T-helper 2 cell treated with Interferon-gamma antibody and Interleukin-4, amounts not matched to agents 5 μg/mL and 100 μg/mL, for 36 hours (primary cell): ENCODE measurements at places on chromosomes 7 and 10.

- H3K4me1 ChIP-seq: no peaks in the 10 kb centered on the region
- no peak overlapping the region for H3K4me3 ChIP-seq
- no peaks in the 10 kb centered on the region for H3K36me3 ChIP-seq
- H3K27ac ChIP-seq: no peak overlapping the region
- H3K27me3 ChIP-seq: no peaks in the 10 kb centered on the region
Observed at GRCh38 chr10:68301790-68302502, 29.9 kb upstream of the HNRNPH3 start.

- H3K36me3 ChIP-seq: peaks cover 12% of the 10 kb centered on the region
- peaks cover 48% of the 10 kb centered on the region for H3K4me1 ChIP-seq
- no peaks in the 10 kb centered on the region for H3K27me3 ChIP-seq
- DNase-seq: peak; percentile 72
Observed at GRCh38 chr10:6347391-6347951, 144.7 kb downstream of the PFKFB3 start.

DNA sequence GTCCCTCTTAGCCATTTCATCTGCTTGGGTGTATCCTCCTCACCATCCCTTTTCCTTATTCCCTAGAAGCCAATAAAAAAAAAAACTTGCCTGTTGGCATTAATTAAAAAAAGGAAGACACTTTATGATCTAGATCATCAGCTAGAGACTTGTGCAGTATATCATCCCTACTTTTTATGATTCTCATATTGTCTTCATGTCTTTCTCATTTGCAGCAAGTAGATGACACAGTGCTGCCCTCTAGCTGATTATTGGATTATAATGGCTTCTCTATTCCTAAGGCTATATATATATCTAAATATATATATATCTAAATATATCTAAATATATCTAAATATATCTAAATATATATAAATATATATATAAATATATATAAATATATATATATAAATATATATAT, 272.4 kb upstream of the LRGUK start:
- no peaks in the 10 kb centered on the region for H3K27me3 ChIP-seq
- DNase-seq: no peak
- no peak overlapping the region for H3K27ac ChIP-seq
- peaks cover 5% of the 10 kb centered on the region for H3K4me1 ChIP-seq
- H3K36me3 ChIP-seq: no peaks in the 10 kb centered on the region

GRCh38 chr7:41303709-41304108, 399.2 kb downstream of the INHBA start:
- H3K27me3 ChIP-seq: no peaks in the 10 kb centered on the region
- DNase-seq: no peak
- H3K36me3 ChIP-seq: no peaks in the 10 kb centered on the region
- no peak overlapping the region for H3K27ac ChIP-seq

GRCh38 chr10:87657371-87657770, 2.3 kb upstream of the PAPSS2 start:
- no peak overlapping the region for H3K27ac ChIP-seq
- peaks cover 35% of the 10 kb centered on the region for H3K27me3 ChIP-seq
- H3K4me1 ChIP-seq: peaks cover 4% of the 10 kb centered on the region
- no peak overlapping the region for H3K4me3 ChIP-seq
- no peak for DNase-seq

DNA sequence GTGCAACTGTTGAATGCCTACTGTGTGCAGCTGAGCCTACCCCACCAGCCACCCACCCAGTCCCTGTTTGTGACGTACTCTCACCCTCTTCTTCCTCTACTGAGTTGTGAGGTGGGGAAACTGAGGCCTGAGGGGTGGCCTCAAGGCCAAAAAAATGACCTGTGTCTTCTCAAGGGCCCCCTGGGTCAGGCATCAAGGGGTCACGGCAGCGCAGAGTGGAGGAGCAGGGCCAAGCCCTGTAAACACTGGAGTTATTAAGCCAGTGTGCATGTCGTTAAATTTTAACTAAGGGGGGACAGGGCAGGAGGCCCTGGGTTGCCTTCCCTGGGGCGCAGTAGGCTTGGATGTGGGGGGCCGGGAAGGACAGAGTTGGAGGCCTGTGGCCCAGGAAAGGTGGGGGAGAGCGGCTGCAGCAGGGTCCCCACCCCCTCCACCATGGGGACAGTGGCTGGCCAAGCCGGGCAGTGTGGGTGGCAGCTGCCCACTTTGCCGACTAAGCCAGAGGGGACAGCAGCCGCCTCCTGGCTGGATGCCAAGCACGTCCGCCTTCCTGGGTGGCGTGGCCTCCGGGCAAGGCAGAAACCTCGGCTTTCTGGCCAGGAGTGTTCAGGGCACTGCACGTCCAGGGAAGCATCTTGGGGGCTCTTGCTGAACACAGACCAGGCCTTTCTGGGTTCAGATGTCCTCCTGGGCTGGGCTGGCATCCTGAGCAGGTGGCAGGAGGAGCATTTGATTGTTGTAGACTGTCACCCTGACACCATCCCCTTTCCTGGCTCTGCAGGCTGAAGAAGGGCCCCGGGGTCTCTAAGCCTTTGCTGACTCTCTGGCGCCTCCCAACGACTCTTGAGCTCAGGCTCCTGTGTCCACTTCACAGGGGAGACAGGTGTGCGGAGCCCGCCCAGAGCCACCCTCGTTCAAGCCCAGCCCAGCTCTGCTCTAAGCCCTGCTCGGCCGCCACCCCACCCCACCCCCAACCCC, 1.9 kb downstream of the SLC29A4 start:
- DNase-seq: no peak
- H3K27me3 ChIP-seq: peaks cover 12% of the 10 kb centered on the region
- H3K4me3 ChIP-seq: peak overlapping the region; percentile 26
- no peaks in the 10 kb centered on the region for H3K4me1 ChIP-seq
- no peaks in the 10 kb centered on the region for H3K36me3 ChIP-seq

DNA sequence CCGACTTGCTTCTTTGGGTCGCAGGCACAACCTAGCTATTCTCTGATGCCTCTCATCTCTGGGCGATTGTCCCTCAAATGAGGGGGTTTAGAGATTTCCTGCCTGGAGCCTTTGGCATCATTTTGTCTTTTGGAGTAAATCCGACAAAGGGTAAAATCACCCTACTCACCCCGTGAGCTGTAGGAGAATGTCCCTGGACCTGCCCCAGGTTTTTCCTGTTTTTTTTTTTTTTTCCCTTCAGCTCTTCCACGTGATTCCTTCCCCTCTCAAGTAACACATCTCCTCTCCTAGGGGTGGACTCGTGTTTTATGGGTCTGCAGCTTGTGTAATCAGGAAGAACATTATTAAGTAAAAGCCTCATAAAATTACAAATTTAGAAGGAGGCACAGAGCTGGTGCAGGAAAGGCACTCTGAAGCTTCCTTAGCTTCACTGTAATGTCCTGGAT, 128.4 kb upstream of the ZNF746 start:
- H3K27me3 ChIP-seq: peaks cover 15% of the 10 kb centered on the region
- peak overlapping the region; percentile 10 for H3K4me3 ChIP-seq
- peaks cover 14% of the 10 kb centered on the region for H3K36me3 ChIP-seq
- no peak for DNase-seq
- peaks cover 26% of the 10 kb centered on the region for H3K4me1 ChIP-seq
- peak overlapping the region; percentile 9 for H3K27ac ChIP-seq

GRCh38 chr7:30389791-30390190, 88.8 kb downstream of the NOD1 start:
- H3K27me3 ChIP-seq: no peaks in the 10 kb centered on the region
- H3K27ac ChIP-seq: no peak overlapping the region
- no peaks in the 10 kb centered on the region for H3K36me3 ChIP-seq
- no peak for DNase-seq
- H3K4me3 ChIP-seq: no peak overlapping the region

- DNase-seq: no peak
- H3K27ac ChIP-seq: no peak overlapping the region
- H3K36me3 ChIP-seq: peaks cover 48% of the 10 kb centered on the region
- H3K4me3 ChIP-seq: no peak overlapping the region
- no peaks in the 10 kb centered on the region for H3K27me3 ChIP-seq
- H3K4me1 ChIP-seq: no peaks in the 10 kb centered on the region
Observed at GRCh38 chr7:99003419-99003818, 125.1 kb downstream of the TRRAP start.

DNA sequence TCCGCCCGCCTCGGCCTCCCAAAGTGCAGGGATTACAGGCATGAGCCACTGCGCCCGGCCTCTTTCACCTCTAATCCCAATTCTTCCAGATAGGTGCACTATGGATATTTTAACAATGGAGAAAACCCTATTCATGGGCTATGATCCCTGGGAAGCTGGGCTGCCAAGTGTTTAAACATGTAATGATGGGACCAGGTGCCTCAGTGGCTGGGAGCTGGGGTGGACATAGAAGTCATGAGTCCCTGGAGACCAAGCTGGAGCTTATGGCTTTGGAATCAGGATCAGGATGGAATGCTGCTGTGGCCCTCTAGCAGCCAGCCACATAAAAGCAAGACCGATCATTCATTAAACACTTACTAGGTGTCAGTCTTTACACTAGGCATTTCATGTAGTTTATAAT, 41.8 kb upstream of the IGFBP3 start:
- H3K27me3 ChIP-seq: no peaks in the 10 kb centered on the region
- H3K27ac ChIP-seq: no peak overlapping the region
- H3K36me3 ChIP-seq: no peaks in the 10 kb centered on the region
- H3K4me1 ChIP-seq: no peaks in the 10 kb centered on the region
- DNase-seq: no peak
- no peak overlapping the region for H3K4me3 ChIP-seq

DNA sequence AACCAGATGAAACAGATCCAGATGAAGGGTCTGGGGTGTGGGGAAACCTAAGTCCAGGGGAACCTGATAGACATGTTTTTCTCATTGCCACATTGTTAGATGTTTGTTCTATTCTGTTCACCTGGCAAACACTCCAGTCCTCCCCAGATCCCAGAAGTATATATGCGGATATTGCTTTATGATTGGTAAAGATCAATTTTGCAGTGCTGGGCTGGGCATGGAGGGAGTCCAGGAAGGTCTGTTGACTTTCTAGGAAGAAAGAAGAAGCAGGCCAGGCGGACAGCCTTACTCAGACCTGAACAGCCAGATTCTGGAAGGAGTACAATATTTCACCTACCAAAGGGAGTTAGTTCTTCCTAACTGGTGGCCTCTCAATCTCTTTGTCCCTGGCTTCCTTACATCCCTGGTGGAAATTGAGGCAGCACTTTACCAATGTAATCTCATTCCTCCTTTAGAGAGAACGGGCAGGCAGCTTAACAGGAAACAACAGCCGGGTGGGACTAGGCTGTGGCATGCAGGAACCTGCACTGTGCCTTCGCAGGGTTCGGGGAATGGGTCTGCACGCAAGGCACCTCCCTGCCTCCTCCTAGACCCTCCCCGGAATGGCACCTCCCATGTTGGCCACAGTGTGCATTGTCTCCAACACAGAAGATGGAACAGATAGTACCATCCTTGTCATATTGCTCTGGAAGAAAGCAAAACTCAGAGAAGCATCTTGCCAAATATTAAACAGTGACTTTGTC, 930 bp downstream of the GIMAP6 start:
- no peaks in the 10 kb centered on the region for H3K27me3 ChIP-seq
- H3K4me3 ChIP-seq: peak overlapping the region; percentile 92
- peaks cover 72% of the 10 kb centered on the region for H3K36me3 ChIP-seq
- H3K27ac ChIP-seq: peak overlapping the region; percentile 86
- peaks cover 54% of the 10 kb centered on the region for H3K4me1 ChIP-seq
- no peak for DNase-seq

DNA sequence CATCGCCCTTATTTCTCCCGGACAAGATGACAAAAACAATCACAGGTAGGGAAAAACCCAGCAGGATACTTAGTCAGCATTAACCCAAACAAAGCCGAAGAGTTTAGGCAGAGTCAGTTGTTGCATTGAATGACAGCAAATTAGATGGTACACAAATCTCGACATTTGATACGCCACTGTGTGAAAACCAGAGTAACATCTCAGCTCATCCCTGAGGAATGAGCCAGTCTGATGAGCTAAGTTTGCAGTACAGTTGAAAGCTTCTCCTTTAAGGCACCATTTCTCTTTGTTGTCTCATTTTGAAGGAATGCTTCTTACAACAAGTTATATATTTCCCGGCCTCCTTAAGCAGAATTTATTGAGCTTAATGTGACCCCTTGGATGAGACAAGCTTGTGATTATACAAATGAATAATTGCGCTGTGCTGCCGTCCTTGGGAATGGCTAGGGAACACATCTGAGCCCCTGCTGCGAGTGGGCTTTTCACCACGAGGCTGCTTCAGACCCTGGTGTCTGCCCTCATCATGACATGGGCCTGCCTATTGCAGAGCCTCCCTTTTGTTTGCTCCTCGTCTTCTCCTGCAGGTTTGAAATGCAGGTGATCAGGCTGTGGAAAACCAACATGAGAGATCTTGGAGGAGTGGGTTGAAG, 137.3 kb downstream of the CELF2 start:
- no peaks in the 10 kb centered on the region for H3K36me3 ChIP-seq
- no peak overlapping the region for H3K4me3 ChIP-seq
- peaks cover 64% of the 10 kb centered on the region for H3K4me1 ChIP-seq
- H3K27ac ChIP-seq: no peak overlapping the region
- no peaks in the 10 kb centered on the region for H3K27me3 ChIP-seq
- DNase-seq: no peak

GRCh38 chr10:14507176-14507575, 176.5 kb upstream of the FRMD4A start:
- no peak for DNase-seq
- peaks cover 20% of the 10 kb centered on the region for H3K4me1 ChIP-seq
- no peaks in the 10 kb centered on the region for H3K27me3 ChIP-seq
- peaks cover 31% of the 10 kb centered on the region for H3K36me3 ChIP-seq

DNA sequence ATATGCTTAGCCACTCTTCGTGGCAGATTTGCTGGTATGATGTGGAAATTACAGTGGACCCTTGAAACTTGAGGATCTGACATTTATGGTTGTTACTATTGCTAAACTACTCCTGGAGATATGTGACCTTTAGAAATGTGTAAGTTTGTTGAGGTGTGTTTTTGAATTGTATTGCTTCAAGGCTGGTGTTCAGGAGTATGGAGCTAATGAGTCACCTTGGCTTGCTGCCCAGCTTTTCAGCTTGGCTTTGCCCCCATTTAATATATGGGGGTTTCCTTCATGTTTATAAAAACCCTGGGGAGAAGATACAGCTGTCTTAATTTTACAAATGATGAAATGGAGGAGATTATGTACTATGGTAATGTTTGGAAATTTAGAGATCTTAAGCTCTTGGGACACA, 11.6 kb downstream of the HBP1 start:
- DNase-seq: no peak
- H3K4me3 ChIP-seq: no peak overlapping the region
- H3K27me3 ChIP-seq: no peaks in the 10 kb centered on the region
- H3K27ac ChIP-seq: no peak overlapping the region
- peaks cover 22% of the 10 kb centered on the region for H3K36me3 ChIP-seq
- H3K4me1 ChIP-seq: peaks cover 6% of the 10 kb centered on the region

GRCh38 chr10:88159127-88159829, 295.9 kb downstream of the PTEN start:
- peaks cover 8% of the 10 kb centered on the region for H3K4me1 ChIP-seq
- no peak overlapping the region for H3K4me3 ChIP-seq
- DNase-seq: no peak
- H3K36me3 ChIP-seq: no peaks in the 10 kb centered on the region
- no peak overlapping the region for H3K27ac ChIP-seq
- H3K27me3 ChIP-seq: peaks cover 2% of the 10 kb centered on the region
